CD4-positive, alpha-beta T cell treated with Interleukin-15 for 4 hours (primary cell): ENCODE measurements at places on chromosomes 6 and 20.

- DNase-seq: no peak
Observed at GRCh38 chr6:24152014-24152413, 26.0 kb downstream of the NRSN1 start.

DNA sequence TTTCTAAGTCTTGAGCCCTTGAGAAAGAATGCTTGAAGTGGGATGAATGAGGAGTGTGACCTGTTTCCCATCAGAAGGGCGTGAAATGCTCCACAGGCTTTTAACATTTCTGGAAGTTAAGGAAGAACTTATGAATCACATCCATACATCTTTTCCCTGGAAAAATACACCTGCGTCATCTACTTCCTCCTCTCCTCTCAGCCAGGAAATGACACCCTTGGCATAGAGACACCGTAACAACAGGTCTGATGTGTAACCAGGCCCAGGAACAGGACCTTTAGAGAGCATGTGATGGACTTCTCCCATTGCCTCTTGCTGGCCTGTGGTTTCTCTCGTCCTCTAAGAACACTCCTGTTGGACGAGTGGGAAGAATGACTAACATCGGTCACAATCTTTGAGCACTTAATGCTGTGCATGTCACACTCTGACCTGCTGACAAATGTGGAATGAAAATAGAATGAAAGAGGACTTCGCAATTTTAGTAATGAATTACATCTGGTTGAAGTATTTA is 28.5 kb upstream of the CITED2 start:
- no peak for DNase-seq

DNA sequence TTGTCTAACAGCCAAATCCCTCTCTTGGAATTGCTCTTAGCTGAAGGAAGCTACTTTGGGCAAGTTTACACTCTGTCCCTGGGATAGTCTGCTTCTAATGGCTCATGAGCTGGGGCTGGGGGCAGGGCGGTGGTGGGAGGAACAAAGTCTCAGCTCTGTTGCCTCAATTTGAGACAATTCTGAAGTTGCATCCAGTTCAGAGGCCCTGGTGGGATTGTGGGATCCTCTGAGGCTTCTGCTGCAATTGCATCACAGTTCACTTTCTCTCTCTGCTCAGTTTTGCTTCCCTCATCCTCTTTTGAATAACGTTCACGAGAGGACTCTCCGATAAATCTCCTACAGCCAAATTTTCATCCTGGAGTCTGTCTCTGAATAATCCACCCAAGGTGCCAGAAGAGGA is 440.6 kb upstream of the SLC35B3 start:
- no peak for DNase-seq

DNA sequence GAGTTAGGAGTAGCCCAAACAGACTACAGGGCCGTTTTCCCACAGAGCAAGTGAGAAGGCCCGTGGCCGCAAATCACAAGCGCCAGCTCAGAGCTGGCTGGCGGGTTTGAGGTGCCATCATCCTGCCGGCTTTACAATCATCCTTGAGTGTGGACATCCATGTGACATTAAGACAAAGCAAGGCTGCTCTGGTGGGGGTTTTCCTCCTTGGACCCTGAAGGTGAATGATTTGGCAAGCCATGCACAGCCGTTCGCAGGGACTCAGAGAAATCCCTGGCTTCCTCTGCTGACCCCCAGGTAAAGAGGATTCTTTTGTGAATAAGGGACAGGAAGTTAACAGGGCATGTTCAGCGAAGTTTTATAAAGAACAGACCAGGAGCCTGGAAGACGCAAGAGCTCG is 137.2 kb downstream of the AGPAT4 start:
- DNase-seq: no peak

DNA sequence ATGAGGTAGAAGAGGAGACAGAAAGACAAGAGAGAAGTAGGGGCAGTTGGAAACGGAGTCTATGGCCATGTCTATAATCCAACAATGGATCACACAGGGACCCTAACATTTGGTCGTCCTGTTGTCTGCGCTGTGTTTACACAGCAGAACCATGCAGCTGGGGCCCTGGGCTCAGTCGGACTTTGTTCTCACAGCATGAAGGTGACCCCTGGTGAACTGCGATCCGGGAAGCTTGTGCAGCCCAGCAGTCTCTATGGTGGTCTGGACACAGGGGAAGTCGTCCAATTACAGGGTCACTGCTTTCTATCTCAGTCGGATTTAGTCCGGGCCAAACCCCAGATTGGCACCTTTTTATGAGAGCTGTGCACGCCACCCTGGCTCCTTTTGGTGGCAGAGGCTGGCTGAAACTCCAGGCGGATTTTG is 153.6 kb downstream of the FOXA2 start:
- no peak for DNase-seq

- no peak for DNase-seq
Observed at GRCh38 chr6:28648035-28648877, 122.6 kb downstream of the GPX5 start.

- no peak for DNase-seq
Observed at GRCh38 chr6:51928320-51928719, 159.1 kb downstream of the PKHD1 start.

DNA sequence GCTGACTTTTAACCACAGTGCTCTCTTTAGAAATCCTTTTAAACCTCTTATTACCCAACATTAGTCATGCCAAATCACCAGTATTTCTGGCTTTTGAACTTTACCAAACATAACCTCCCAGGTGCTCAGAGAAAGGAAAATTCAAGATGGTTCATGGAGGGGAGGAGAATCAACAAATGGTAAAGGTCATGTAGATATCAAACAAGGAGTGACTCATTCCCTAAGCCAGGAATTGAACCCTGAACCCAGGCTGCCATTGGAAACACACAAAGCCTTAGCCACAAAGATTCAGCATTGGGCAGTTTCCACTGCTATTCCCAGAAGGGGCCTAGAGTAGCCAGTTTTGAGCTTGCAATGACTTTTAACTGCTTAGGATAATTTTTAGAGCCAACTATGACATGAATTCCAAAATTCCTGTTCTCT is 21.6 kb upstream of the ENTPD6 start:
- no peak for DNase-seq

DNA sequence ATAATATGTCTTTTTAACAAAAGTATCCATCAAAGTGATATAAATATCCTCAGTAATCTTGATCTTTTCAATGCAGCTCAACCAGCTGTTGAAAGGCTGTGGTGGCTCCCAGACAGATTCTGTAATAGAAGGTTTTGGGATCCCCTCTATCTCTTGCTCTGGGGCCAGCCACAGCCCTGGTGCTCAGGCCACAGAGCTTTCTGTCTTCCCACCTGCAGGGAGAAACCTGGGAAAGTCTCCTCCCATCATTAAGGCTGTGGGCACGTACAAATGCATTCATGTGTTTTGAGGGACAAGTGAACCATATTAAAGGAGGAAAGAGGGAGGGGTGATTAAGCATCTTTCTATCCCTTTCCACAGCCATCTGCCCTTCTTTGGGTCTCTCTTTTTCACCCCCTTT is 183.1 kb downstream of the PRDM13 start:
- no peak for DNase-seq

DNA sequence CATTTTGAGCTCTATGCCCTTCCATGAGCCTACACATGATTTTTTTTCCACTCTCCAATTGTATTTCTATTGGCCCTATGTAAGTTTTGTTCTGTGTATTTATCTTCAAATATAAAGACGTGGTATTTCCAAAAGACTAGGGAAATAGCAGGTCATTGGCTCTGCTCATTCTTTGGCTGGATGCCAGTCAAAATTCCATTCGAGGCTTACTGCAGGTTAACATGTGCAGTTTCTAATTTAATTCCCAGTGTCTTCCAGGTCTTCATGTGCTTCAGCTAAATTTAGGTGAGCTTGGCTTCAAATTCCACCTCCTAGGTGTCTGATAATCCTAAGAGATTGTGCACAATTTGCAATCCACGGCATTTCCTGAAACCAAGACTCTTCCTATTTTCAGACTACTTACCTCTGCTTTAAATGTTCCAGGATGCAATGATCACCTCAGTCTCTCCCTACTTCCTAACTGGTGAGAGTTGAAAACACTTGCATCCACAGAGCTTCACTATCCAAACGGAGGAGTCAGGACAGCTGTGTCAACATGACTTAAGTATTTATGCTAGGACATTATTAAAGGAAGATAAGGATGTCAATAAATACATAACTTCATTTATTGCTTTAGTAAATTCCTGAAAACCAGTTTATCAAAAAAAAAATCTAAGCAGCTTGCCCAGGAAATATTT is 236.1 kb downstream of the COL12A1 start:
- no peak for DNase-seq

- no peak for DNase-seq
Observed at GRCh38 chr6:41286544-41287346, at the start of gene TREM1. TREM1 (minus strand) TSS chr6:41286682; CDS start chr6:41286655, 27 bp downstream.
